ENCODE measurements at places on chromosomes 2 and 18.
A peak's percentile ranks its signal among the peaks of the same experiment; 100 is the strongest.

GRCh38 chr2:81235601-81236000, 931.0 kb upstream of the LRRTM1 start:
- no peak for DNase-seq
- no peaks in the 10 kb centered on the region for H3K4me1 ChIP-seq
- no peaks in the 10 kb centered on the region for H3K36me3 ChIP-seq
- H3K27ac ChIP-seq, result no peak overlapping the region

- no peaks in the 10 kb centered on the region for H3K36me3 ChIP-seq
- peak overlapping the region; percentile 25 for H3K27ac ChIP-seq
- no peak overlapping the region for H3K4me3 ChIP-seq
- H3K27me3 ChIP-seq, result no peaks in the 10 kb centered on the region
- DNase-seq, result no peak
Observed at GRCh38 chr2:98486374-98486981, 41.8 kb downstream of the INPP4A start.

GRCh38 chr2:151614606-151615306, 119.5 kb downstream of the NEB start:
- H3K36me3 ChIP-seq, result no peaks in the 10 kb centered on the region
- H3K4me1 ChIP-seq, result no peaks in the 10 kb centered on the region
- no peak overlapping the region for H3K4me3 ChIP-seq

GRCh38 chr2:74080346-74080745, 67.4 kb downstream of the BOLA3 start:
- no peaks in the 10 kb centered on the region for H3K4me1 ChIP-seq
- DNase-seq, result no peak
- H3K36me3 ChIP-seq, result no peaks in the 10 kb centered on the region
- H3K27me3 ChIP-seq, result no peaks in the 10 kb centered on the region
- no peak overlapping the region for H3K27ac ChIP-seq

DNA sequence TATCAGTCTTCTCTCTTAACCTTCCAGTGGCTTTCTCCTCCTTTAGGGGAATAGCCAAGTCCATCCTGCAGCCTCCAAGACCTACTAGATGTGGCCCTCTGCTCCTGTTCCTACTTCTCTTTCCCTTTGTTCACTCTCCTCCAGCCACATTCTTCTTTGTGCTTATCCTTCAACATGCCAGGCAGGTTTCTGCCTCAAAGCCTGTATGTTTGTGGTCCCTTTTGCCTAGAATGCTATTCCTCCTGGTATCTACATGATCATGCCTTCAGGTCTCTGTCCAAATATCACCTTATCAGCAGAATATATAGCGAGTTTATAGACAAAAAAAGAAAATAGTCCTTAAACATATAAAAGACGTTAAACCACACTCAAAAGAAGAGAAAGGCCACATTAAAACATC, 5.5 kb downstream of the LYG2 start:
- H3K27me3 ChIP-seq, result no peaks in the 10 kb centered on the region
- no peak for DNase-seq
- H3K4me3 ChIP-seq, result no peak overlapping the region
- no peaks in the 10 kb centered on the region for H3K4me1 ChIP-seq
- no peak overlapping the region for H3K27ac ChIP-seq

Measured in breast epithelium (tissue), 4 donors.